ENCODE measurements at places on chromosomes 3 and 15.
A peak's percentile ranks its signal among the peaks of the same experiment; 100 is the strongest.

DNA sequence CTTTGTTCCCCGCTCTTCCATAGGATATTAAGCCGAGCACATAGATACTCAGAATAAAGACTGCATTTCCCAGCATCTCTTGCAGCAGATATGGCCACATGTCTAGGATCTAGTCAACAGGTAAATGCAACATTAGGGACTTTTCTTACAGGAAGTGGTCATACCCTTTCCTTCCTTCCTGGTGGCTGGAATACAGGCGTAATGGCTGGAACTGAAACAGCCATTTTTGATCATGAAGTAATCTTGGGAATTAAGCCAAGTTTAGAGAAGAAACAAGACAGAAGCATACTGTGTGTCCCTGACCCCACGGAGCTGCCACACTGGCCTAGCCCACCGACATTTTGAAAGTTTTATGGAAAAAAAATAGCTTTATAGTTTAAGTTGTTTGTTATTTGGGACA is 234.0 kb downstream of the XXYLT1 start:
- no peak for DNase-seq

DNA sequence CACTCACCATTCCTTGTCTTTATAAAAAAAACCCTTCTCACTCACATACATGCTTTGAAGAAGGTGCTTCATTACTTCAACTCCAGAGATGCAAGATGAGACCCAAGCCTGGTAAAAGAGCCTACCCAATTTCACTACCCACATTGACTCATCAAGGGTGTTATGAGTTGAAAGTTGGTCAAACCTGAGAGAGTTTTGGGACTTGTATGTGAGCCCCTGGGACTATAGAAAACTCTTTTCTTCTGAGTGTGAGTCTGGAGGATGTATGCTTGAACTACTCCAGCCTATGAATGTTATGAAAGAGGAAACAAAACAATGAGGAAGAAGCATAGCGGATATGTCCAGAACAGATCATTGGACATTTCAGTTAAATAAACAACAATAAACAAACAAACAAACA is 106.5 kb upstream of the SATB1 start:
- no peak for DNase-seq

DNA sequence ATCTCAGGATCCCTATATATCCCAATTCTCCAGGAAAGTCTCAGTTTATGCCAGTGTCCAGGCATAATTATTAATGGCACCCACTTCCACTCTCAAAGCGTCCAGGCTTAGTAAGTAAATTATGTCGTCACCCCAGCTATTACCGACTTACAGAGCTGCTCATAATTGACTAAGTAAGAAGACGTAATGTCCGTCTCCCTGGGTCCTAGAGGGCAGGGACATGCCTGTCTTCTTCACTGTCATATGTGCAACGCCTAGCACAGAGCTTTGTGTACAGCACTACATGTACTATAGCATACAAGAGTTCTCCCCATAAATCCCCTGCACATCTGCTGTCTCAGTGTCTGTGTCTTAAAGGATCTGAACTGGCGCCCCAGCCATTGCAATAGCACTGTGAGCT is 23.9 kb upstream of the HRH1 start:
- DNase-seq: no peak

DNA sequence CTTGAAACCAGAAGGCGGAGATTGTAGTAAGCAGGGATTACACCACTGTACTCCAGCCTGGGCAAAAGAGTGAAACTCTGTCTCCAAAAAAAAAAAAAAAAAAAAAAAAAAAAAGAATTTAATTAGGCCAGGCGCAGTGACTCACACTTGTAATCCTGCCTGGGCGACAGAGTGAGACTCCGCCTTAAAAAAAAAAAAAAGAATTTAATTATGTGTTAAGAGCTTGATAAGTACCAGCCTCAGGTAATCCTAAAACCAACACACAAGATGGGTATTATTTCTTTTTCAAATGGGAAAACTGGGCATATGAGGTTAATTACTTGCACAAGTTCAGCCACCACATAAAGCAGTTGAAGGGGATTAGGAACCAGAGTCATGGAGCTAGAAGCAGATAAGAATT is 49.0 kb downstream of the PBRM1 start:
- DNase-seq: no peak

DNA sequence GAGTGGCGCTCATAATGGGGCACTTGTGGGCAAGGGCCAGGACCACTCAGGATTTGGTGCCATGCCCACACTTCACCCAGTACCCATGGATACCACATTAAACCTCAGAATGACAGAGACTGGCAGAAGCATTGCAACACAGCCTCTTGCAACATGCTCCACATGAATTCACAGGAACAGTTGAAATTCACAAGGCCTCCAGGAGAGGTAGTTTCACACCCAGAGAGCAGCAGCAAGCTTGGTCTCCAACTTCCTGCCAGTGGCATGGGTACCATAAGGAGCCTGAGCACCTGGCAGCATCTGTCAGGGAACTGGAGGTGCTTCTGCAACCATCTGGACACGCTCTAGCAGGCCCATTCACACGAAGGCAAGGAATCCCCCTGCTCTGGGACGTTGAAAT is 101.0 kb downstream of the OSBPL10 start:
- DNase-seq: no peak

- peak; percentile 81 for DNase-seq
Measured at GRCh38 chr3:120780977-120781376, 38.4 kb downstream of the GTF2E1 start.

- DNase-seq: no peak
Measured at GRCh38 chr3:40624189-40624769, 99.5 kb downstream of the ZNF621 start.

DNA sequence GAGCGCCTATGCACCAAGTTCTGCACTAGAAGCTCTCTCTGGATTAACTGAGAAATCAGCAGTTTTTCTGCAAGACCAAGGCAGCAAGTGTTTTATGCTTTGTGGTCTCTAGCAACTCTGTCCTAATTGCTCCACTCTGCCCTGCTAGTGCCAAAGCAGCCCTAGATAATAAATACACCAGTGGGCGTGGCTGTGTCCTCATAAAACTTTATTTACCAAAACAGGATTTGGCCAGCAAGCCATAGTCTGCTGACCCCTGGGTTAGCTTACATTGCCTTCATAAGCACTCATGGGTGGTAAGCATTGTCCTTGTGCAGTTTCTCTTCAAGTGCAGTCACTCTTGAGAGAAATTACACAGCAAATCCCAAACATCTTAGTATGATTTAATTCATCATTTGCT is 30.7 kb upstream of the SLC24A5 start:
- no peak for DNase-seq

GRCh38 chr15:41806291-41807181 is 21.4 kb upstream of the JMJD7 start:
- DNase-seq: no peak

DNA sequence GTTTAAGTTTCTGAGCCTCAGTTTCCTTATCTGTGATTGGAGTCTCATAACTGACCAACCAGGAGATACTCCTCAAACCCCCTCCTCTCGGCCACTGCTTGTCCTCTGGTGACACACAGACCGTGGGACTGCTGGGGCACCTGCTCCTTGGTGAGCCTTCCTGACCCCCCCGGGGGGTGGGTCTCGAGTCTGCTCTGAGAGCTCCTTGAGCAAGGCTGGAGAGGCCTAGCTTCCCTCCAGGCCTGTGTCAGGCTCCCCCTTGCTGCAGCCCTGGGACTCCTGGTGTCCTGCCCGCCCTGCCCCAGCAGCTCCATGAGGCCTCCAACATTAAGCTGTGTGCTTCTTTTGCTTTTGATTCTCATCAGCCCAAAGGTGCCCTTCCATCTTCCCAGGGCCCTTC is 27.7 kb downstream of the SRPRB start:
- no peak for DNase-seq

All from fibroblast of lung (primary cell).